Osteocyte (in vitro differentiated cells): ENCODE measurements at places on chromosomes 4 and X. TPM values are rescaled to one million over a fixed set of nuclear protein-coding genes. Genes with fewer than 3 reads are reported as not detected.

The ADGRG2 gene
- total RNA-seq, result 0.10 TPM in 1 of 2 replicates, not detected in the other

The NLGN4X gene
- total RNA-seq, result not detected in 2 replicates

The UGT2B11 gene
- not detected in 2 replicates for total RNA-seq

GRCh38 chr4:158624889-158625478, 46.7 kb downstream of the C4orf46 start:
- no peak for DNase-seq

DNA sequence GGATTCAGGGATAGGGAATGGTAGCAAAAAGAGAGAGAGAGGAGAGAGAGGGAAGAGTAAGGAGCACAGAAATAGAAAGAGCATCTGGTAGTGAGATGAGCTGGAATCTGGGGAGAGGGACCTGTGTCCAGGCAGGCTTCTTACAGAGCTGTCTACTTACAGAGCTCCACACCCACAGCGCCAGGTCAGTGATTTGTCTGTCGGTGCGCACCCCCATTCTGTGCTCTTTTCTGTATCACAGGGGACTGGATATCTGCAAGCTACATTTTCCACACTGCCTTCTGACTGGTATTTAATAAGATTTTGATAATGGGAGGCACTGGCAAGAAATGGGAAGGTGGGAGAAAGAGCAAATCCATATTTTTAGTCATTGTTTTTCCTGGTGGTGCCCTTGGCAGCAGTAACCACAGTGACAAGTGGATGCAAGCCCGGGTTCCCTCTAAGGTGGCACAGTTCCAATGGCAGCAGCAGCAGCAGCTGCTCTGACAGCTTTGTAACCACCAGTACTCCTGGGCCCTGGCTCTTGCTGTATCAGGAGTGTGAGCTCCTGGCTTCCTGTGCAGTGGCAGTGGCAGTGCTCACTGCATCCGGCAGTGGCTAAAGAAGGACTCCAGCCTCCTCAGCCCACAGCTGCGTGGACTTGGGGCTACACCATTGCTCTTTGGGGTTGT, 300.5 kb downstream of the TRIML1 start:
- no peak for DNase-seq

- DNase-seq, result no peak
Measured at GRCh38 chr4:20176881-20177280, 74.8 kb upstream of the SLIT2 start.

DNA sequence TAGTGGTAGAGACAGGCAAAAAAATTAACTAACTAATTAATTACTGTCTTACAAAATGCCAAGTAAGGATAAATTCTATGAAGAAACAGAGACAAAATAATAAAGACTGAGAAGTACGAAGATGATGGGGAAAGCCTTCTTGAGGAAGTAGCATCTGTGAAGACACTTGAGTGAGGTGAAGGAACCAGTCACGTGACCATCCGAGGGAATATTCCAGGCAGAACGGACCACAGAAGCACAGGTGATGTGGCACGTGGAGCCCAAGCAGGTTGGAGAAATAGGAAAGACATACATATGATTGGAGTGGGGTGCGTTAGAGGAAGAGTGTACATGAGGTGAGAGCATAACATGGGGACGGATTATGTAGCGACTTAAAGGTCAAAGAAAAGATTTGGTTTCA, 30.5 kb upstream of the SPP1 start:
- DNase-seq, result no peak

DNA sequence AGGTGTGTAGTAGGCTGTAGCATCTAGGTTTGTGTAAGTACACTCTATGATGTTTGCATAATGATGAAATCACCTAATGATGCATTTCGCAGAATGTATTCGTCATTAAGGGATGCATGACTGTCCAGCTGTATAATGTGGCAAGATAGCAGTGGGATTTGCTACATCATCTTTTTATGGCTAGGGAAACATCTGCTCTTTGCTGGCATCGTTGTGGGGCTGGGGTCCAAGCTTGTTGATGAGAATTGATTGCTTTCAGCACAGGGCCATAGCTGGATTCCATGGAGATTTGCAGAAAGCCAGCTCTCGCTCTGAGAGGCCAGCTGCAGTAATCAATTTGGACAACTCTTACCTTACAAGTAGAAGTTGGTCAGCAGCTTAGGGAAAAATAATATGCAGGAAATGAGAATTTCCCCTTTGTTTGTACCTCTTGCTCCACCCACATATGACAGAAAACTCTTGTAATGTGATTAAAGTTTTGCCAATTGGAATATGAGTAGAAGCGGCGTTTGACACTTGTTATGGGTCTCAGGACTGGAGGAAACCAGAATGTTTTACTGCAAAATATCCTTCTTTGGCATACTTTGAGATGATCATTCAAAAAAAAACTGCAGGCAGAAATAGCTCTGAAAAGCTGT, 310.5 kb downstream of the RAPGEF2 start:
- no peak for DNase-seq

DNA sequence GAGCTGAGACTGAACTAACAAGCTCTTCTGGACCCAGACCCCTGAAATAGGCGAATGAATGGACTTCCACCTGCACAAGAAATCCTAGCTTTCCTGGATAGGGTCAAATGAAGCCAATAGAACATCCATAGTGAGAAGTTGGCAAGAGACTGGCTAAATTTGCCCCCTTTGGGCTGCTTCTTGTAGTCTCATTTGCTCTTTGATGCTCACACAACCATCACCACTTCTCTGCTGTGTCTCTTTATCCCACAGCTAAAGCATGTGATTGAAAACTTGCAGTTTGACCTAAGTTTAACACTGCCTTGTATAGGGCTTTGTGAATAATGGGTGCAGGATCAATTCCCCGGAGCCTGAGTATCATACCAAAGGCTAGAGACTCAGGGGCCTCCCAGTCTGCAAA, 38.2 kb downstream of the NLGN3 start:
- DNase-seq, result no peak

The FAM9B gene
- total RNA-seq, result not detected in 2 replicates

- DNase-seq, result no peak
Measured at GRCh38 chr4:67658302-67658701, 42.7 kb downstream of the UBA6 start.

DNA sequence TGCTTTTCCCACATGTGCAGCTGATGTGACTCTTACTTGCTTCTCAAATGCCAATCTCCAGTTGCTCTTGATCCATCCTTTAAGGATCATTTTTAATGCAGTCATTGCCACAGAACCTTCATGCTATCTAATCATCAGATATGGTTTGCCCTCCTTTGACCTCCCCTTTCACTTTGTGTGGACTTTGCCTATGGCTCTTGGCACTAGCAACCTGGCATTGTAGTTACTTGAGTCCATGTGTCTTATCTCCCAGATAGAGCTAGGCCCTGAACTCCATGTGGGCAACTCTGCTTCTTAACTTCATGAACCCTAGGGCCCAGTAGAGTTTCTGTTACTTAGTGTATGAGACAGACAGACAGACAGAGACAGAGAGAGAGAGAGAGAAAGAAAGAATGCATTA, 41.6 kb downstream of the MTM1 start:
- DNase-seq, result no peak

The CPLX1 gene
- total RNA-seq, result not detected in 2 replicates

The TNMD gene
- not detected in 2 replicates for total RNA-seq

The KCND1 gene
- 1.4 and 2.5 TPM in 2 replicates for total RNA-seq
